Upper lobe of right lung (tissue), 1 donor: ENCODE measurements at places on chromosomes 2 and 18. TPM values are rescaled to one million over a fixed set of nuclear protein-coding genes. Genes with fewer than 3 reads are reported as not detected.

FBXO48 gene
- total RNA-seq: 1.8 TPM

HNRNPLL gene
- total RNA-seq: 56.8 TPM

ZNF532 gene
- total RNA-seq: 56.6 TPM

PTH2R gene
- total RNA-seq: not detected

KLHL29 gene
- total RNA-seq: 15.1 TPM

CCDC93 gene
- total RNA-seq: 37.8 TPM

MAB21L4 gene
- 22.2 TPM for total RNA-seq

FAM124B gene
- total RNA-seq: 4.4 TPM

RIT2 gene
- total RNA-seq: not detected

MRPL44 gene
- total RNA-seq: 18.9 TPM

EFR3B gene
- 10.7 TPM for total RNA-seq

LOXHD1 gene
- 2.7 TPM for total RNA-seq

SCYGR4 gene
- total RNA-seq: not detected

GRB14 gene
- total RNA-seq: 8.9 TPM

MYO5B gene
- 31.6 TPM for total RNA-seq

PIEZO2 gene
- 20.4 TPM for total RNA-seq

TXNDC2 gene
- 0.55 TPM for total RNA-seq

ERCC3 gene
- total RNA-seq: 36.9 TPM

OTOS gene
- total RNA-seq: not detected

NOSTRIN gene
- total RNA-seq: 70.0 TPM

KRTCAP3 gene
- 22.5 TPM for total RNA-seq

SOX11 gene
- 0.84 TPM for total RNA-seq

NYAP2 gene
- 0.93 TPM for total RNA-seq

CTIF gene
- 72.4 TPM for total RNA-seq

FOXI3 gene
- total RNA-seq: not detected

REG3G gene
- total RNA-seq: not detected

IL36G gene
- not detected for total RNA-seq

ABCG5 gene
- not detected for total RNA-seq

SERPINB3 gene
- total RNA-seq: not detected

PAX3 gene
- not detected for total RNA-seq

SPATA3 gene
- not detected for total RNA-seq

PCGF1 gene
- 30.1 TPM for total RNA-seq

CENPO gene
- total RNA-seq: 6.5 TPM

IL36RN gene
- total RNA-seq: not detected

LRRTM1 gene
- total RNA-seq: not detected

CD226 gene
- 5.8 TPM for total RNA-seq

UGT1A6 gene
- 3.2 TPM for total RNA-seq

CD302 gene
- 109 TPM for total RNA-seq

HOXD12 gene
- not detected for total RNA-seq

CYRIA gene
- total RNA-seq: 24.2 TPM

MARCO gene
- total RNA-seq: 165 TPM

COLEC11 gene
- 1.5 TPM for total RNA-seq

LYG1 gene
- total RNA-seq: 1.4 TPM

DNER gene
- 0.14 TPM for total RNA-seq

ALPP gene
- 9.5 TPM for total RNA-seq

ADGRF3 gene
- 0.17 TPM for total RNA-seq

GLB1L gene
- 10.0 TPM for total RNA-seq

ERBB4 gene
- 22.6 TPM for total RNA-seq

LAMA1 gene
- total RNA-seq: 1.4 TPM

ERFE gene
- total RNA-seq: not detected
